Body of pancreas (tissue), 4 donors: ENCODE measurements at places on chromosomes 1 and 21.

GRCh38 chr21:15754640-15755039 is 24.9 kb downstream of the USP25 start:
- no peak for DNase-seq

GRCh38 chr21:45088116-45088515 is 13.7 kb downstream of the ADARB1 start:
- no peak for DNase-seq

DNA sequence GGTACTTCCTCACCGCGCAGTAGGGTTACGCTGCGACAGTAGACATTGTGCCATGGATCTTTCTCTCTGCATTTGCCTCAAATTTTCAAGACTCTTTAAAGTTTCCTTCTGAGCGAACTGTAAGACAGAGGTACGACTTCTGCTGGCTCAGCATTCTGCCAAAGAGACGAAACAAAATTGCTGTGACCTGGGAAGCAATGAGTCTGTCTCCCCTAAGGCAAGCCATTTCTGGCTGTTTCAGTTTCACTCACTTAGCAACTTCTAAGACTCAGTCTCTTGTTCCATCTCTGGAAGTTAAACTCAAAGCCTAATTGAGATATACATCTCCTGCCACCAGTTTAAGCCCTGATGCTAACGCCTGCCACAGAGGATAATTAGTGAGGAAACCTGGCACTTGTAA is 510.9 kb upstream of the DAB1 start:
- DNase-seq, result no peak

GRCh38 chr1:932776-933602 is 9.3 kb downstream of the SAMD11 start:
- DNase-seq, result no peak

DNA sequence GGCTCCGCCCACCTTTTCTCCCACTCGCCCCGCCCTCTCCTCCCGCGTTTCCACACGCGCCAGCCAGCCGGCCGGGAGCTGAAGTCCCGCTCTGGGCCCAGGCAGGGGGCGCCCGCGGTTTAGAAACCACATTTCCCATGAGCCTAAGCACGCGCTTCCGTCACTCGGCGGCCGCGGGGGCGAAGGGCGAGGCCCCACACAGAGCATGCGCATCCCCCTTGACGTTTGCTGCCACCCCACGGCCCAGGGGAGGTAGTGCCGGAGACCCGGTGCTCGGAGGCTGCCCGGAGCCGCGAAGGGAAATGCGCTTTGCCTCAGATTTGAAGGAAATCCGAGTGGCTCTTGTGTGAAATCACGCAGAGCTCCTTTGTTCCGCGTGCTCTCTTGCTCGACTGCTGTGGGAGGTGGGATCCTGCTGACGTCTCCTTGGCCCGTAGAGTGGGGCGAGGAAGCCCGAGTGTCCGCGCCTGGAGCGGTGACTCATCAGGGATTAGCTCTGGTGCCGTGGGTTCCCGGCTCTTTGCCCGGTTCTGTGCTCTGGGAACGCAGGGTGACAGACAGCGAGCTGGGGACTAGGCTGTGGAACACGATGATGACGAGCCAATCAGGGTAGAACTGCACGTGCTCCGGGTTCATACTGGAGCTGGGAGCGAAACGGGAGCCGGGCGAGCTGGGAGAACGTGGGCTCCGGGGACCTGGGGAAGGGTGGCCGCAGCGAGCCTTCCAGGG is 406 bp upstream of the B3GALNT2 start:
- peak; percentile 100 for DNase-seq

GRCh38 chr1:7482772-7483495 is 288.2 kb upstream of the VAMP3 start:
- DNase-seq, result no peak

GRCh38 chr1:230796626-230797025 is 49.4 kb downstream of the CAPN9 start:
- no peak for DNase-seq

DNA sequence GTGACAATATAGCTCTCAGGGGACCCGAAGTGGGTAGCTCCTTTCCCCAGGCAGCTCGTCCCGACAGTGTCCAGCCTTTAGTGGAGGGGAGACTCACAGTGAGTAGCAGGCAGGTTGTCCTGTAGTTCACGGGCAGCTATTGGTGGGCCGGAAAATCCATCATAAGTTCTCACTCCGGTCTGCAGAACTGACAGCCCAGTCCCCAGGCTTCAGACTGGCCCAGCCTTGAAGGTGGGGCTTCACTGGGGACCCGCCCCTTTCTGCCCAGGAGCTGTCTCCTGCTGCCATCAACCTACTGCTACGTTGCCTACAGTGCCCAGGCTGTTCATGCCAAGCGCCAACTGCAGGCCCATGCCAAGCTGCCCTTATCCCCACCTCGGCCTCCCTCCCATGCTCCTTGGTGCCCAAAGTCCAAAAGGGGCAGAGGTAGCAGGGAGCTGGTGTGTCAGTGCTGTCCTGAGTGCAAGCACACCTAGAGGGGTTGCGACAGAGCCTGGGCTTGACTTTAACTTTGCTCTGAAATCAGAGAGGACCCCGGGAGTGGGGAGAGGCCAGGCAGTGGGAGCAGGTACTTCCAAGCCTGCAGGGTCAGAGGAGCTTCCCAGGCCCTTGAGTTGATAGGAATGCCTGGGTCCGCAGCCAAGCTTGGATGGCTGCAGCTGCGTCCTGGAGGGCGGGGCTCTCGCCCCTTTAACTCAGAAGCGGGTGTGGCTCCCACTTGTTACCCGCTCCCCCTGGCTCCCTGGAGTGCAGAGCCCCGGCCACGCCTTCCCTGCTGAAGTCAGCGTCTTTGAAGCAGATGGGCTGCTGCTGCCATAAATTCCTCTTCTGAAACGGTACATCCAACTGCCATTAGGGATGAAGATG is 1144.3 kb upstream of the NCAM2 start:
- no peak for DNase-seq

- no peak for DNase-seq
Observed at GRCh38 chr1:222096476-222096772, 354.5 kb upstream of the DUSP10 start.

DNA sequence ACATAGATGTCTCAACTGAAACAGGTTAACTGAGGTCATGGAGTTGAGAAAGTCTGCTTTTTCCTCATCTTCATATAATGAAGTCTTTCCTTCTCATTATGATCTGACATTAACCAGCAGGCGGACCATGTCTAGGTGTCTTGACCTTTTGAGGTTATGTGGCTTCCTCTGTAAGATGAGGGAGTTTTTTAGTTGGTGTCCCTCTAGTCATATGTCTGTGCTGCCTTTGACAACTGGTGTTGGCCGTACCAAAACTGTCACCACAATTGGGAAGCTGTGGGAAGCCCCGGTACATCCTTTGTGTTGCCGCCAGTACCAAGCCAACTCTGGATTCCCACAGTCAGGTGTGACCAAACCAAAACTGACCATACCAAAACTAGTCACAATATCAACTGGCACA is 105.1 kb downstream of the PBX1 start:
- no peak for DNase-seq

GRCh38 chr1:156498432-156499193 is 2.0 kb downstream of the MEF2D start:
- DNase-seq, result peak; percentile 63

DNA sequence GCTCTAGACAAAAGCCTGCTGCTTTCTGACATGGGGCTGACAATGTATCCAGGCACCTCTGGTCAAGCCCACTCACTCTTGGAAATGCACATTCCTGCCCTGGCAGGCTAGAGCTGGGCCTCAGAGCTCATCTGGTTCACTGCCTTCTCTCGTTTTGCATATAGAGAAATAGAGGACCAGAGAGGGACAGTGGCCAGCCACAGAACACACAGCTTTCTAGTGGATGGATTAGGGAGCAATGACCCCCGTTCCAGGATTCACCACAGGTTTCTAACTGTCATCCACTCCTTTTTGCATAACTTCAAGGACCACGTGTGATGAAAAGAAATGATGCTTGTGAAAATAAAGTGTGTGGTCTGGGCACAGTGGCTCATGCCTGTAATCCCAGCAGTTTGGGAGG is 129.6 kb upstream of the IGSF21 start:
- no peak for DNase-seq

GRCh38 chr1:93783876-93784275 is 95.1 kb downstream of the DNTTIP2 start:
- DNase-seq, result no peak

DNA sequence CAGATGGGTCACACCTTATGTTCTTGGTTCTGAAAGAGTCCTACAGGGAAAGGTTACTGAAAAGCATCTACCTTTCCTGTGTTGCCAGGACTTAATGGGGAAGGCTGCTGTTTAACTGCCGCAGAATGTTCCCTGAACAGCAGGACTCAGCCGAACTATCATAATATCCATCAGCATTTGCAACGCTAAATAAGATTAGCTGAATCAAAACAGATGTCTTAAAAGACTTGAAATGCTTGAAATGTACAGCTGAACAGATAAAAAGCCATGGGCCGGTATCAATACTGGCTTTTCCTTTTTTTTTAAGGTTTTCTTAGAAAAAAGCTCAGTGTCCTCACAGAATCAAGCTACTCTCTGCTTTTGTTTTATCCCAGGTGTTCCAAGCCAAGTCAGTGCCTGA is 19.7 kb upstream of the ATP13A2 start:
- no peak for DNase-seq

GRCh38 chr1:247366926-247367645 is 35.4 kb upstream of the ZNF496 start:
- DNase-seq, result no peak

DNA sequence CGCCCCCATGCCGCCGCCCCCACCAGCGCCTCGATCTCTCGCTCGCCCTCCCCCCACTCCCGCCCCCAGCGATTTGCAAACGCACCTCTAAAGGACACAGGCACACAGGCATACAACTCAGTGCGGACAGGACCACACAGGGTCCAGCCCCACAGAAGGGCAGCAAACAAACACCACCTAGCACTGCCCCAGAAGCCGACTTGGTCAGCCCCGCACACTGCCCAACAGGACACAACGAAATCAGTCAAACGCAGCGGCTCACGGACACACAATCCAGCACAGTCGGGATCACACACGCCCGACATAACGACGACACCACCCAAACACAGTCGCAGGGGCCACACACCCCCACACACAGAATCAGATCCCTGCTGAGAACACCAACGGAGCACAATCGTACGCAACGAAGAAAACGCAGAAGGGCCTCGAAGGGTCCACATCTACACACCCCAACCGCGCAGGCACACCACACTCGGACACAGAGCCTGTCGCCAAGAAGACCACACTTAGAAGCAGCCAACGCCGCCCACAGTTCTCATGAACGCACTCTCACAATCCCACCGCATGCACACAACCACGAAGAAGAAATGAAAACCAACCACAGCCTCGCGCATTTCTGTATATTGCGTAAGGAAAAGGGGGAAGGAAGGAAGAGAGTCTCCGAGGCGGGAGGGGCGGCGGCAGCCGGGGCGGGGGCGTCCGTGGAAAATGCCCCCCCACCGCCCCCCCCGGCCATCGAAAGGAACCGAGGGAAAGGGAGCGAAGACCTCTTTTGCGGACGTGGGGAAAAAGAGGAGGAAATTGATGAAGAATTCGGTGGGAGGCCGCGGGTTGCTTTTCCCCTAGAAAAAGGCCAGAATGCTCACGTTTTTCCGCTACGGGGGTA is 481 bp downstream of the TAL1 start:
- no peak for DNase-seq

GRCh38 chr1:60911966-60912697 is 170.2 kb upstream of the NFIA start:
- no peak for DNase-seq

DNA sequence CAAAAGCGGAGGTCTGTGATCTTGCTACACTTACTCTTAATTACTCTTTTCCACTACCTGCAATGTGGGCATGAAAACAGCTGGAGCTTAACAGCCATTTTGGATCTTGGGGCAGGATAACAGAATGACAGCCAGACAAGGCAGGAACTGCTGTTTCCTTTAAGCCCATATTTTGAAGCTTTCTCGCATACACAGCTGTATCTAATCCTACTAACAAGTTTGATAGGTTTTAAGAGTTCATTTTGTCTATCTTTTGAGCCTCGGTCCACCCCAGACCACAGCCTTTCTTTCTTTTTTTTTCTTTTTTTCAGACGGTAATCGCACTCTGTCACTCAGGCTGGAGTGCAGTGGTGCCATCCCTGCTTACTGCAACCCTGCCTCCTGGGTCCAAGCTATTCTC is 42.4 kb upstream of the CRB1 start:
- DNase-seq, result no peak

DNA sequence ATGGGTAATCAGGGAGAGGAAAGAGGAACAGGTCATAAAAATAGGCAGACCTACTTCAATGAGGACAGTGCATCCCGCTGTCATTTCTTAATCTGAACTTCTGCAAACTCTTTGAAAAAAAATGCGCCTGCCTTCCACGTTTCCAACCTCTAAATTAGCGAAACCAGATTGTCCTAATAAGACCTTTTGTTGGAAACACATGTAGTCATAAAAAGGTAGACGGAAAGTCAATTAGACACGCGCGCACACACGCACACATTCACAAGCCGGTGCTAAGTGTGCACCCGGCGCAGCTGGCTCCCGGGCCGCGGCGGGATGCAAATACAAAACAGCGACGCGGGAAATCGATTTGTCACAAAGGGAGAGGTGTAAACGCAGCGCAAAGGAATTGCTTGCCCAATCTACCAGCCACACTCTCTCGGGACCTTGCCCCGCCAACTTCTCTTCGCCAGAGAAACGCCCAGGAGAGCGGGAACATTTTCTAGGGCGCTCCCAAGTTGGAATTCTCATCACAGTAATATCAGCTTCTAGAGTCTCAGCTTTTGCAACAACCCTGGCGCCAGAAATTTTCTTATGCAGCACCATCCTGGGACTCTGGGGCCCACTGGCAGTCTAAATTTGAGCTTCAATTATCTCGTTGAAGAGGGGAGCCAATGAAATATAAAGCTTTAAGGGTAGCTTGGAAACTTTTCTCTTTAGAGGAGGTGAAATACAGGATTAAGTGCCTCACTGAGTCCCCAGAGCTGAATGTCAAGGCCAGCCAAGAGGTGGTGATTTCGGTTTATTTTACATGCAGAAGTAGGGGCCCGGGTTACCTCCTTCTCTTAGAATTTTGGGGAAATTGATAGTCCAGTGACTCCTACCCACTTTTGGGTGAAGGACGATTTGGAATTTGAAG is 4.5 kb downstream of the PRRX1 start:
- DNase-seq, result no peak

DNA sequence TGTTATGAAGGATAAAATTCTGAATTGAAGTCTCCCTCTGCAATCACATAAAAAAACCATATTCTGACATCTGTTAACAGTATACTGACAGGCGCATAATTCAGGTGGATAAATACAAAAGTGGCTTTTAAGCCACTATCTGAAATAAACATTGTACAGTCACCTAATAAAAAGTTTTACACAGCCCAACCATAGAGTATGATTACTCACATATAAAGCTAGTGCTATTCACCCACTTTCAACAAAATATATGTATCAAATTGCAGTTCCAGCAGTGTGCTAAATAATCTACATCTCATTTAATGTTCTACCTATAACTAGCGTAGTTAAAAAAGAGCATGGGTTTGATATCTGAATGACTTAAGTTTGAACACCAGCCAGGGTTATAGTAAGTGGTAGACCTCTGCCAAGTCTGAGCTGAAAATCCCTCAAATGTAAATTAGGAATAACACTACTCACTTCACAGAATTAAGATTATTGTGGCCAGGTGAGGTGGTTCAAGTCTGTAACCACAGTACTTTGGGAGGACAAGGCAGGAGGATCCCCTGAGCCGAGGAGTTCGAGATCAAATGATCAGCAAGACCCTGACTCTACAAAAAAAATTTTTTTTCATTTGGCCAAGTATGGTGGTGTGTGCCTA is 3.9 kb downstream of the EGLN1 start:
- DNase-seq, result no peak
